Activated CD8-positive, alpha-beta memory T cell treated with anti-CD3 and anti-CD28 coated beads, Interleukin-2, amount 50 U/mL, for 4 hours (primary cell): ENCODE measurements at places on chromosomes 12 and 14.

- DNase-seq: no peak
Observed at GRCh38 chr12:14471497-14471896, 96.2 kb downstream of the PLBD1 start.

DNA sequence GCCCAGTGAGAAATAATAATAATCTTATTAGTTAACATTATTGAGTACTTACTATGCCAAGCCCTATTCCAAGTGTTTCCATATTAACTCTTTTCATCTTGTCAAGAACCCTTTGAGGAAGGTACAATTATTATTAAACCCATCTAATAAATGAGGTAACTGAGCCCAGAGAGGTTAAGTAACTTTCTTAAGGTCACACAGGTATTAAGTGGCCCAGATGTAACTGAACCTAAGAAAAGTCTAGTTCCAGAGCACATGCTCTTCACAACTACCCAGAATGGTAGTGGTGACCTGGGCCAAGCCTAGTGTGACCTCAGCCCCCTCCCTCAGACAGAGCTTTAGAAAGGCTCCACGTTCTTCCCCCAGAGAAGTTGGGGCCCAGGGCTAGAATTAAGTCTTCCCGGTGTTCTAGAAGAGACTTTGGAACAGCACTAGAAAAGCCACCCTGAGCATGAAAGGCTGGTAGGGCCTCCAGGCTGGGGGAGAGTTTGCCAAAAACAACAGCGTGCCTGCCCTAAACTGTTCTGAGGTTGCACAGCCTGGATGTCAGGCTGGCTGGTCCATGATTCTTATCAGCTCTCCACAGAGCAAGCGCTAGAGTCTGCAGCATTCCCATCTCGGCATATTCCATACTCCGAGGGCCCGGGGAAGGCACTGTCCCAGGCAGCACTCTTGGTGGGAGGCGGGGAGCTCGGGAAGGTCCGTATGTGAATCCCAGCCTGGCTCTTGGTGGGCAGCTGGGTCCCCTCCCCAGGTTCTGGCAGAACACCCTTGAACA is 41.3 kb upstream of the CTDSP2 start:
- no peak for DNase-seq

GRCh38 chr14:33780035-33780434 is 170.8 kb downstream of the EGLN3 start:
- DNase-seq: no peak

GRCh38 chr14:60184905-60185555 is 19.8 kb upstream of the DHRS7 start:
- no peak for DNase-seq

DNA sequence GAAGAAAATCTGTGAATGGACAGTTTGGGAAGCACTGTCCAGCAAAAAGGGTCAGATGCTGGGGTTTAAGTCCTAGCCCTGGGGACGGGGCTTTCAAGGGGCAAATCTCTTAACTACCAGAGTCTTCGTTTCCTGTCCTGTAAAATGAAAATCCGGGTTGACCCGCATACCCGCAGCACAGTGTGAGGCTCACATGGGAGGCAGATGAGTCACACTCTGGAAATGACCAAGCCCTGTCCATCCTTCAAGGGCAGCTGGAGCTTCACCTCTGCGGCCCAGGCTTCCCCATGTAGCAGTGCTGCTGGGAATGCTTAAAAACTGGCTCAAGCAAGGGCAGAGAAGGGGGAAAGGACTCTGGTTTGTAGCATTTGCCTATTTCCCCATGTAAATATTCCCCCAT is 19.0 kb downstream of the FAM181A start:
- DNase-seq: no peak

DNA sequence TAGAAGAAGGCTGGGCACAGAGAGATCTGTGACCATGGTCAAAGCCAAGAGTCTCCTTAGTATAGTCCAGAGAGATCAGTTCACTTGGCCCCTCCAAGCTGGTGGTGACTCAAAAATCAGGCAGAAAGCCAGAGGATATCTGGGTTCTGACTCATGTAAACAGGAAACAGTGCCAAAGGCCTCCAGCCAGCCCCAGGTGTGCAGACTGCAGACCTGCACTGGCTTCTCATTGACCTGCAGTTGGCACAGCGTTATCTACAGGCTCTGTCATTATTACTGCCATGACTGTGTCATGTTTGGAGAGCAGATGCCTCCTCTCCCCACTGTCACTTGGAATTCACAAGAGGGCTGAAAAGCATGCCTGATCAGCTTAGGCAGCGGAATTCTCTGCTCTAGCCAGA is 295.7 kb upstream of the PRKD1 start:
- DNase-seq: no peak

- no peak for DNase-seq
Observed at GRCh38 chr12:75981247-75982168, 50.1 kb downstream of the PHLDA1 start.

DNA sequence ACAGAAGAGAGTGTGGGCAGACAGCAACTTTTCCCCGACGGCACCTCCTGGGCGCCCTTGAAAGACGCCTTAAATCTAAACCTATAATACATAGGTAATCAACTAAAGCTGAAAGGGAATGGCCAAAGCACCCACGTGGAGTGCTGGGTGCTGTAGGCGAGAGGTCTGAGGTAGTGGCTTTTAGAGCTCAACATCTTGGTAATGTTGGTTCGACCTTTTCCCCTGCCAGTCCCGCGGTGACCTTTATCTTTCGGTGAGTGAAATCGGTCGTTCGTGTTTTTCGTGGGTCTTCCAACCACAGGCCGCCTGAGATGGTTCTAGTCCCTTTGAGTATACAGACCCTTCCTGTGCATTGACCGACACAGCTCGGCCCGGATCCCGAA is 9.1 kb downstream of the OR6S1 start:
- DNase-seq: no peak

DNA sequence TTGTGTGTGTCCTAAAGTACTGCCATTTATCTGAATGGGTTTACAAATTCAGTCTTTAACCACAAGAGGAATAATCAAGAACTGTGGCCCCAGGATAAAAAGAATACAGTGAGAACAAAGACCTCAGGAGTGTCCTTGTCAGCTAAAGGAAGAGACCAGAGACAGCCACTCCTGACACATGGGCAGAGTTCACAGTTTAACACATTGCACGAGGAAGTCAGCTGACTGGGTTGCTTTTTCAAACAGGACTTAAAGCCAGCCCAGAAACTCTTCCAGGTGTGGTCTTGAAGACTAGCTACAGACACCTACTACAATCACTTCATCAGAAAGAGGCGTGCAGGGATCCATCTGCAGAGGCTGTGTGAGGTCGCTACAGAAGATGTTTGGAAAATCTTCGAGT is 42.8 kb downstream of the GNS start:
- DNase-seq: no peak

GRCh38 chr14:23145794-23146350 is 26.8 kb upstream of the CEBPE start:
- no peak for DNase-seq

GRCh38 chr12:24226745-24227350 is 277.4 kb upstream of the SOX5 start:
- no peak for DNase-seq

DNA sequence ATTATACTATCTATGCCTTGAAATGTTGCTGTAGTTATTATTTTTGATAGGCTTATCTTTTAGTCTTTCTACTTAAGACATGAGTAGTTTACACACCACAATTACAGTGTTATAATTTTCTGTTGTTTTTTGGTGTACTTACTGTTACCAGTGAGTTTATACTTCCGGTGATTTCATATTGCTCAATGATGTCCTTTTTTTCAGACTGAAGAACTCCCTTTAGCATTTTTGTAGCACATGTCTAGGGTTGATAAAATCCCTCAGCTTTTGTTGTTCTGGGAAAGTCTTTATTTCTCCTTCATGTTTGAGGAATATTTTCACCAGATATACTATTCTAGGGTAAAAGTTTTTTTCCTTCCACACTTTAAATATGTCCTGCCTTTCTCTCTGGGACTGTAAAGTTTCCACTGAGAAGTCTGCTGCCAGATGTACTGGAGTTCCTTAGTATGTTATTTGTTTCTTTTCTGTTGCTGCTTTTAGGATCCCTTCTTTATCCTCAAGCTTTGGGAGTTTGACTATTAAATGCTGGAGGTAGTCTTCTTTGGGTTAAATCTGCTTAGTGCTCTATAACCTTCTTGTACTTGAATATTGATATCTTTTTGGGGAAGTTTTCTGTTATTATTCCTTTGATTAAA is 41.5 kb upstream of the FERMT2 start:
- DNase-seq: no peak

DNA sequence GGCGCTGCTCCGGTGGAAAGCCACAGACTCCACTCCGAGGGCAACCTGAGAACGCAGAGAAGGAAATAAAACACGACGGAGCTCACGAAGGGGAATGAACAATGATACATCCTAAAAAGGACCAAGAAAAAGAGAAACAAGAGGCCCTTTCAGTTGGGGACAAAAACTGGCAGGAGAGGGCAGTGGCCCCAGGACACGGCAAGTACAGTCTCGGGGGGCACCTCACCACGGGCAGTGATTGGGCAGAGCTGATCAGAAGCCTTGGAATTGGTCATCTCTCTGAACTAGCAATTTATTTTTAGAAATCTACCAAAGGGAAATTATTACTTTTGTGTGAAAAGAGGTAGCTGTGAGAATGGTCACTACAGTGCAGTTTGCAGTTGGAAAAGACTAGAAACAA is 27.9 kb downstream of the CCDC92 start:
- no peak for DNase-seq

GRCh38 chr12:129190827-129191226 is 337.5 kb downstream of the GLT1D1 start:
- no peak for DNase-seq

DNA sequence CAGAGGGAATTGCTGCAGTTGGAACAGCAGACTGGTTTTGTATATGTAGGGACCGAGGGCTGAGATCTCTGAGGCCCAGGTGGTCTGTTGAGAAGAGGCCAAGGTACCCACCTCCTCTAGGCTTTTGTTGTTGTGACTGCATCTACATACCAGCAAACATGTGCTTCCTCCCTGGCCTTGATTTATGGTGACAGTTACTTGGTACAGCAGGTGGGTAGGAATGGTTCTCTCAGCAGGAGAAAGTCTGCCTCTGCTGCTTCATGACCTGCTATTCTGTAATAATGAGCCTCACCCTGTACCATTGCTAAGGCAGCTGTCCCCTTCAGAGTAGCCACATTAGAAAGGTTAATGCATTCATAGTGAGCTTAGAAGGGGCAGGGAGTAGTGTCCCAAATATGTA is 196.7 kb upstream of the PELI2 start:
- DNase-seq: no peak

- no peak for DNase-seq
Observed at GRCh38 chr12:113003636-113004035, 25.3 kb downstream of the OAS2 start.

GRCh38 chr14:70567791-70568190 is 32.7 kb downstream of the MED6 start:
- no peak for DNase-seq

GRCh38 chr12:95179011-95179410 is 38.3 kb downstream of the FGD6 start:
- no peak for DNase-seq

GRCh38 chr12:52046859-52047258 is 4.4 kb upstream of the NR4A1 start:
- no peak for DNase-seq

DNA sequence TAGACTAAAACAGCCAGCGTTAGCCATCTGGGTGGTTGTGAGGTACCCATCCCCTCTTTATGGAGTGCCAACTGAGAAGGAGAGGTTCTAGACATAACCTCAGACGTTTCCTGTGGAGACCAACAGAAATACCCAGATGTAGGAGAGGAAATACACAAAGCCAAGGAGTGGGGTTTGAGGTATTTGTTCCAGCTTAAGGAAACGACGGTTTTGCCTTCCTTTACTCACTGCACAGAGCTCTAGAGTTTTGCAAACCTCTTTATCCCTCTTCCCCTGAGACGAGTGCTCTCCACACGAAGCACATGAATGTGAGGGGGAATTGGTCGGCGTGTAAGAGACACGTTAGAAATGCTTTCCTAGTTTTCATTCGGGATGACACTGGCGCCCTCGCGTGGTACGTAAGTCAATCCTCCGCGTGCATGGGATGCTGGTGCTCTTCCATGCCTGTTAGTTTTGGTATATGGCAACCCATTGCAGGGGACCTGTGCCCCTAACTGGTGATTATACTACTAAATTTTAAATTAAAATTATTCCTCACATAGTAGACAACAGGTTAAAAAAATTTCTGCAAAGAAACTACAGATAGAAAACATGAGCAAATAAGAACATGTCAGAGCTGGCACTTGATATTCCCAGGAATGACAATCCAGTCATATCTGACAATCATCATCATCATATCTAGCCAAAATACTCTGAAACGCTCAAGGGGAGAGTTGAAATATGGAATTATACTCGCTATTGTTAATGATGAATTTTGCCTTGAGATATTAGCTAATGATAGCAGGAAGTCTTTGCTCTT is 121.7 kb downstream of the PPM1H start:
- DNase-seq: peak; percentile 27

DNA sequence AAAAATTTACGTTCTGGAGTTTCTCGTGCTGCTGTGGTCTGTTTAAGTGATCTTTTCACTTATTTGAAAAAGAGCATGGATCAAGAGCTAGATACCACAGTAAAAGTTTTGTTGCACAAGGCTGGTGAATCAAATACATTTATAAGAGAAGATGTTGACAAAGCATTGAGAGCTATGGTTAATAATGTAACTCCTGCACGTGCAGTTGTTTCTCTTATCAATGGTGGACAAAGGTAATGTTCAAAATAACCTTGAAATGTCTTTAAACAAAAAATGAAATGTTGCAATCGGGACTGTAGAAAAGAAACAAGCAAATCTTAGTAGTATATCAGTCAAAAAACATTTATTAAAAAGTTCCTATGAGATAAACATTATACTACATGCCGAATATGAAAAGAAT is 39.3 kb upstream of the PRPF39 start:
- no peak for DNase-seq

DNA sequence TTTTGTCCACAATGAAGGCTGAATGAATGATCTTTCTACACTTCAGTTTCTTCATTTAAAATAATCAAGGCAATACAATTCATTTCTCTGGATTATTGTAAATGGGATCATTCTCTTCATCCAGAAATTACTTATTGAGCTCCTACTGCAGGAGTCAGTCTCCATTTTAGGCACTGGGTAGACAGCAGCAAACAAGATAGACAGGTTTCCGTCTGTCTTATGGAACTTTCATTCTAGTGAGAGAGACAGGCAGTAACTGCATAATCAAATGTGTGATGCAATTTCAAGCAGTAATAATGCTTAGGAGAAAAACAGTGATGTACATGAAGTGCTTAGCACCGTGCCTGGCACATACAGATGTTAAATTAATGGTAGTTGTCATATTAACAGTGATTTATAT is 118.9 kb downstream of the SUDS3 start:
- no peak for DNase-seq

DNA sequence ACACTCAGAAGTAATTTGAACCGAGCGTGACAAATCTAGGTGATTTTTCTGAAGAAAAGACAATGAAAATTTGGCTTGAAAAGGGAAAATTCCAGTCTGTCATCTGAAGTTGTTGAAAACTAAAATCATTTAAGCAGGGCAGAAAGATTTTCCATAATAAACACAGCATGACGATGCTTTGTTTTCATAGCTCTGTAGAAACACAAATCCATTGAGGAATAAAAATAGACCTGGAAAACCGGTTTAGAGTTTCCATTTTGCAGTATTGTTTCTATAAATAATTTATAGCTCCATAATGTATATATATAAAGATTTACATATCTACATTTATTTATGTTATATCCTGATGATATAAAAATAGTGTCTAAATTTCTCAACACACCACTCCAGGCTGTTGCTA is 1918.5 kb upstream of the FLRT2 start:
- DNase-seq: no peak

- DNase-seq: peak; percentile 28
Observed at GRCh38 chr12:12736759-12737676, 19.9 kb downstream of the CDKN1B start.

- no peak for DNase-seq
Observed at GRCh38 chr12:99983456-99984258, 1.1 kb downstream of the ANKS1B start.

- no peak for DNase-seq
Observed at GRCh38 chr14:23494223-23494622, 24.7 kb downstream of the NGDN start.
